Activated B cell treated with CpG ODN at 0.5 μM for 24 hours (primary cell): ENCODE measurements at places on chromosomes 2 and 18. TPM values are rescaled to one million over a fixed set of nuclear protein-coding genes. Genes with fewer than 3 reads are reported as not detected.

Gene SMPD4
- 58.5 and 66.8 TPM in 2 replicates for total RNA-seq

Gene PLGLB2
- 2.5 and 2.8 TPM in 2 replicates for total RNA-seq

Gene EN1
- not detected in 2 replicates for total RNA-seq

Gene RRM2
- total RNA-seq: 8.6 and 9.3 TPM in 2 replicates

Gene HDAC4
- 30.9 and 31.9 TPM in 2 replicates for total RNA-seq

Gene MTCL1
- total RNA-seq: 1.9 and 2.9 TPM in 2 replicates

Gene GPR39
- not detected in 2 replicates for total RNA-seq

Gene NCKAP5
- not detected in 2 replicates for total RNA-seq

Gene HOXD13
- not detected in 2 replicates for total RNA-seq

Gene SPP2
- total RNA-seq: not detected in 2 replicates

Gene KLHL41
- total RNA-seq: 0.24 and 0.27 TPM in 2 replicates

Gene ARHGEF33
- total RNA-seq: 0.27 and 0.69 TPM in 2 replicates

Gene CPSF3
- 44.0 and 44.6 TPM in 2 replicates for total RNA-seq

Gene ASTL
- total RNA-seq: 1.0 and 1.6 TPM in 2 replicates

Gene GDF7
- 5.9 and 6.7 TPM in 2 replicates for total RNA-seq

Gene ABCA12
- total RNA-seq: not detected in 2 replicates

Gene BMP10
- total RNA-seq: not detected in 2 replicates

Gene STAT4
- 15.1 and 16.5 TPM in 2 replicates for total RNA-seq

Gene EDAR
- not detected in 2 replicates for total RNA-seq

Gene BCL2L11
- total RNA-seq: 205 and 221 TPM in 2 replicates

Gene IL1RL1
- total RNA-seq: not detected in 2 replicates

Gene RPIA
- total RNA-seq: 34.9 and 35.9 TPM in 2 replicates

Gene KIF5C
- total RNA-seq: 1.4 and 2.6 TPM in 2 replicates

Gene RBM44
- 0.69 and 1.3 TPM in 2 replicates for total RNA-seq

Gene ZEB2
- total RNA-seq: 162 and 200 TPM in 2 replicates

Gene SERPINB5
- not detected in 2 replicates for total RNA-seq

Gene C2orf15
- 0.69 and 1.2 TPM in 2 replicates for total RNA-seq

Gene CXCR4
- 200 and 213 TPM in 2 replicates for total RNA-seq

Gene DSG4
- not detected in 2 replicates for total RNA-seq

Gene AQP12A
- not detected in 2 replicates for total RNA-seq
